ENCODE measurements at places on chromosomes 3 and 15.
A peak's percentile ranks its signal among the peaks of the same experiment; 100 is the strongest.

GRCh38 chr15:75738014-75738646 lies 25.5 kb upstream of the CSPG4 start:
- no peak for DNase-seq

DNA sequence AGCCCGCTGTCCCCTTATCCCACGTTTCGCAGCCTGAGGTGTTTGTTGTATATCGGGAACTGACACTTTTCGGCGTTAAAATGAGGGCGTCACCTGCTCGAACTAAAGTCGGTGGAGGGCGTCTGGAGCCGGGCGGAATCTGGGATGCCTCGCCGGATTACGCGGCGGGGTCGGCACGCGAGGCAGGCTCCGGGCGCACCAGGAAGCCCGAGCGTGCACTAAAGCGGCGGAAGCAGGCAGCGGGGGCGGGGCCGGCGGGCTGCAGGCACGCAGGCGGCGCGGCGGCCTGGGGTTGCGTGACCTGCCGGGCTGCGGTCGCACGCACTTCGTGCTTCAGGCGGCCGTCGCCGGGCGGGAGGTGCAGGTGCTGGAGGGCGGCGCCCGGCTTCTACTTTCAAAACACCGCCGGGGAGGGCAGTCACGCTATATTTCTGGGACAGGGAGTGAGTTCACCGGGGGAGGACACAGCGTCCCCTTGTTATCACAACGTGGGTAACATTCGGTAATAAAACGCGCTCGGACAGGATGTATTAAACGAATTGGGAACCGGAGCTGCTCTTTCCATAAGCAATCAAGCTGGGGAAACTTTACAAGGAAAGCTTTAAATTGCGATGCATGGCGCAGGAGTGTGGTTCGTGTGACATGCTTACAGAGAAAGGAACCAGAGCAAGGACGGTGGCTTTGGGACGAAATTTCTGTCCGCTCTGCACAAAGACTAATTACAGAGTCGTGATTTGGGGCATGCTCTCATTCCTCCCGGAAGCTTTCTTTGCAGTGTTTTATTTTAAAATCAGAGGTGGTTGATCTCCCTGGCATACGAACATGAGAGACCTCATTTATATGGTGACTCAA lies 9.1 kb upstream of the LEKR1 start:
- peak; percentile 72 for DNase-seq

DNA sequence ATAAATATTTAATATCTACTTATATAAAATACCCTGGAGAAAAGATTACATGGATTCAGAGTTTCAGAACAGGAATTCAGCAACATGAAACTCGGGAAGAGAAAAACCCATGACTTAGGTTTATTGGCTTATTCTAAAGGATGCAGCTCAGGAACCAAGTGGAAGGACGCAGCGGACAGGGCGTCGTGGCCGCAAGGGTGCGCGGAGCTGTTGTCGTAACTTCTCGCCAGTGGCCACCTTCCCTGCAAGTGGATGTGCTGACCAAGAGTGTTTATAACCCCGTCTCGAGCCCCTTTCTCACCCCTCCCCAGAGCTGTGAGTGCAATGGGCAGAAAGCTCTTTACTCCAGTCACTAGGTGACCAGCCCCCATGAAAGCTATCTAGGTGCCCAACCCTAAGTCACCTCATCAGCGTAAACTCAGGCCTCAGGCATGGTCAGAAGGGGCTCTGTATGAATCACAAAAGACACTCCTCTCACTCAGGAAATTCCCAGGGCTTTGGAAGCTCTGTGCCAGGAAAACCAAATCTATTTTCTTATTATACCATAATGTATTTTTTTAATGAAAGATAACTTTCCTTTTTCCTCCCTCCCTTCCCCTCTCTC lies 77.3 kb downstream of the CHRNA7 start:
- no peak for DNase-seq

DNA sequence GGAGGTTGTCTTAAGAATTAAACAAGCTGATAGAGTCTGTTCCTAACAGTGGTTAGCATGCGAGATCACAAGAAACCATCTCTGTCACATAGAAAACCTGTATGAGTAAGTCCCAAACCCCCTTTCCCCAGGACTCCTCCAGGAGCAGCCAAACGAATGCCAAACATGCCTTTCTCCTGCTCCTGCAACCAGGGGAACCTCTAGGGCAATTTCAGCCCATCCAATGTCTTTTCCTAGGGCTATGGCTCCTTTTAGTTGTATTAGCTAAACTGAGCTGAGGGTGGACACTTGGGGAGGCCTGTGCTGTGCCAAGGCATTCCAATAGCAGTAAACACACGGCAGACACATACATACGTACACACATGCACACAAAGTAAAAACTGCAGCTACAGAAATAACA lies 36.5 kb upstream of the TIMP4 start:
- no peak for DNase-seq

- no peak for DNase-seq
These were observed 23.8 kb downstream of the RLBP1 start for GRCh38 chr15:89197503-89197971.

DNA sequence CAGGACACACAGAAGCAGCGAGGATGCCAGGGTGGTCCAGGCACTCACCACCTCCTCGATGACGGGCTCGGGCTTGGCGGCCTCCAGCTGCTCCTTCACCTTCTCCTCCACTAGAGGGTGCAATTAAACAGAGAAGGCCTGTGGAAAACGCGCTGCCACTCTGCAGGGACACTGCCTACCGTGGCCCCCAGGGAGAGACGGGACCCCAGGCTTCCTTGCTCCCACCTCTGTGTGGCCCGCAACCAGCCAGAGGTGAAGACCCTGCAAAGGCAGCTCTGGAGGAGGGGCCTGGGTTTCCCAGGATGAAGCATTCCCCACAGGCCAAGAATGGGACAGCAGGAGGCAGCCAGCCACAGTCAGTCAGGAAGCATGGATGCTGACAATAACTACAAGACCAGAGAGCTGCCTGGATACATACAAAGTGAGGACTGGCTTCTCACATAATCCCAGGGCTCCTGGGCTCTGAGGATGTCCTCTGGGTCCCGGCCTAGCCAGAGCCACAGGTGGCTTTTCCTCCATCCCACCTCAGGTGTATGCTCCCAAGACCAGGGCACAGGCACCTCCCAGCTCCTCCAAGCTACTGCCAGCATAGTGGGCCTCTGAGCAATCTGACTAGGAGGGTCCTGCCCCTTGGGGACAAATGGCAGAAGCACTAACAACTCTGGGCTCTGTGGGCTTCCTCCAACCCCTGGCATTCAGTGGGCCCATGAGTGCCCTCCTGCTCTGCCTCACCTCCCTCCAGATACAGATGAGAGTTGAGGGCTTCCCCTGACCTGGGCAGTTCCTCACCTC lies 46.2 kb downstream of the PTH1R start:
- peak; percentile 79 for DNase-seq

- DNase-seq, result no peak
These were observed 83.9 kb upstream of the CDV3 start for GRCh38 chr3:133489466-133490085.

DNA sequence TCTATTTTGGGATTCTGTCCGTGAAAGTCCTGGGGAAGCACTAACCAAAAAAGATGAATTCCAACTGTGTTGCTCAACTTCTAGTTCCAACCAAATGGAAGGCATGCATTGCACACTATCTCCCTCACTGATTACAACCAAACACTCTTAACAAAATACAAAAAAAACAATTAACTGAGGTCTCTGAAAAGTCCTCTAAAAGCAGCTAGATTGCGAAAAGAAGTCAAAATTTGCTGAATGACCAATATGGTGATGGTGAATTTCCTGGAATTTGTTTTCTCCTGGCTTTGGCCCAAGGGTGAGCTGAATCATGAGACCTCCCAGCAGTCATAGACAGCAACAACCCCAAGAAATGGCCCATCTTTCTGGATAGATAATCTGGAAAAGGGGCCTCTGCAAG lies 28.3 kb downstream of the CYP19A1 start:
- no peak for DNase-seq

DNA sequence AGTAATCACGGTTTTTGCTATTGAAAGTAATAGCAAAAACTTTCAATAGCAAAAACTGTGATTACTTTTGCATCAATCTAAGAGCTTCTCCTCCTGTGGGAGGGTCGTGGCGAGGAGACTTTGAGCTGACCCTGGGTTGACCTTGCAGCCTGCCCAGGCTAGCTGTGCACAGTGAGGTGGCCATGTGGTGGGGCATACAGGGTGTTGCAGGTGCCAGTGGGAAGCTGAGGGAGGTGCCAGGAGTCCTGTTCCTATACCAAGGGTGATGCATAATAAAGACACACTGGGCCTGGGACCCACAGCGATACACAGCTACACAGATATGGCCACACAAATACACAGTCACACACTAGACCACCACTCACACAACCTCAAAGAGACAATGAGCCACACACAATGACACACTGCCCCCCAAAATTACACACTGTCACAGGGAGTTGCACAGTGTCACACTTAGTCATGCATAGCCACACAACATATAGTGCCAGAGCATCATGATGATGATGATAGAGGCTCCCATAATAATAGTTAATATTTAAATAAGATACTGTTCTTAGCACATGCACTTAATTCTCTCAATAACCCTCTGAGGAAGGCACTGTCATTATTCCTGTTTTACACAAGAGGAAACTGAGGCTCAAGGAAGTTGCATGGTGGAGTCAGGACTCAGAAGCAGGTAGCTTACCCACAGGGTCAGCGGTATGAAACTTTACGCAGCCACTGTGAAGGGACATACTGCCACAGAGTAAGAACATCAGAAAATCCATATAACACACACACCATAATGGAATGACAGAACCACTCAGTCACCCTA lies 6.3 kb downstream of the PLCD1 start:
- no peak for DNase-seq

- DNase-seq, result peak; percentile 8
These were observed 76.0 kb downstream of the TAMM41 start for GRCh38 chr3:11770477-11771391.

GRCh38 chr15:25241241-25241801 lies 197.5 kb downstream of the UBE3A start:
- no peak for DNase-seq

- DNase-seq, result no peak
These were observed 130.9 kb downstream of the IL1RAP start for GRCh38 chr3:190644766-190645165.

DNA sequence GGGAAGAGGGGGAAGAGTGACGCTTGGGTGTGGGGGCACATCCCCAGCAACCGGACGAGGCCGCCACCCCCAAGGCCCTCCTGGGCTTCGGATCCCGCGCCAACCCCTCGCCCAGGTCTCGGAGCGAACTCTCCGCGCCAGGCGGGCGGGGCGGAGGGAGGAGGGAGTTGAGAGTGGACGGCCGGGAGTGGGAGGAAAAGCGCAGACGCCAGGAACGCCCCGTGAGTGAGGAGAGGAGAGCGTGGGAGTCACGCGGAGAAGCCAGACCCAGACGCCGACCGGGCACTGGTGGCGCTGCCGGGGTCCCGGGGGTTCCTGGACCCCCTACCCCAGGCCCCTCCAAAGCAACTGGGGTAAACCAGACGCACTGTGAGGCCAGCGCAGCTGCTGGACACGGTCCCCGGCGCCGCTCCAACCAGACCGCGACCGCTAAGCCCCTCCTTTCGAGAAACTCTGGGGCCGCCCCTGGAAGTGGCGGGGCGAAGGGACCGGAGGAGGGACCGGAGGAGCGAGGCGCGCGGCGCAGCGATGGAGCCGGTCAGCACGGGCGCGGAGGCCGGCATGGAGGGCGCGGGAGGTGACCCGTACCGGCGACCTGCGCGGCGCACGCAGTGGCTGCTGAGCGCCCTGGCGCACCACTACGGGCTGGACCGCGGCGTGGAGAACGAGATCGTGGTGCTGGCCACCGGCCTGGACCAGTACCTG lies at the start of gene EFCC1:
Gene EFCC1 (plus strand): TSS at position 204 of the 705 bp plus-strand sequence. CDS start 325 bp downstream, at position 529.
- DNase-seq, result no peak

DNA sequence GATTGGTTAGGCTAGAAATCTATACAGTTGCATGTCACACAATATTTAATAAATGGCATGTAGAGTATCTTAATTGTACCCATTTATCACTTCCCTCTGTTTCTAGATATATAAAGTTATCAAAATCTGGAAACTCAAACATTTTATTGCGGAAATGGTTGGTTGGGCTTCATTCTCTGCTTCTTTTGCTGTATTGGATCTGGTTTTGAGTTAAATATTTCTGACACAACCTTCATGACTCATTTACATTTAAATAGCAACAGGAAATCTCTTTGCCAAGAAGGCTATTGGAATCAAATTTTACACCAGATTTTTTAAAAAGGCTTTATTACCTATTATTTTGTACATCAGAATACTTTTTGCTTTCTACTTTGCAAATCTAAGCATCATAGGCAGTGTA lies 153.8 kb downstream of the EBLN2 start:
- no peak for DNase-seq

DNA sequence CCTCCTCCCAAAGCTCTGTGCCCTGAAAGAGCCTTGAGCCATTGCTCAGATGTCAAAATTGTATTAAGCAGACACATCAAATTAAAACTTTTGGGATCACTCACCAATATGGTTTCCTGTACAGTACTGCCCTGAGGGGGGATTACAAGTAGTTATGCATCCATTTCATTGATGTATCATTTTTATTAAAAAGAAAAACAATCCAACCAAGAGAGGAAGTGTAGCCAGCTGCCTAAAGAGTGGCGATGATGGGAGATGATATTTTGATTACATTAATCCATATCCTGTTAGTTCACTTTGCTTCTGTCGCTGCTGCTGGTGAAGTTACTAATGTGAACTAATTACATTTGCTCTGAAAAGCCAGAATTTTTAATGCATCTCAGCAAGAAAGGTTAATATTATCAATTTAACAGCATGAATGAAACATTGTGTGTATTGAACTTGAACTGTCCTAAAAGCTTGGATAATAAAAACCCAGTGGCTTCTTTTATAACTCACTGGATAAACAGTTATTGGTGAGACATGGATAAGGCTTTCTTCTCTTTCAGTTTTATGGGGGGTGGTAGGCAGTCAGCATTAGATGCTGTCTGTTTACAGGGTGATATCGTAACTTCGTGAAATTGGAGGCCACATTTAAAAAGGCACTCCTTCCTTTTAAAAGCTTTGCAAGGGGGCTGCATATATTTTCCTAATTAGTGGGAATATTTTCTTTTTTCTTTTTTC lies 87.7 kb downstream of the IGF1R start:
- no peak for DNase-seq

DNA sequence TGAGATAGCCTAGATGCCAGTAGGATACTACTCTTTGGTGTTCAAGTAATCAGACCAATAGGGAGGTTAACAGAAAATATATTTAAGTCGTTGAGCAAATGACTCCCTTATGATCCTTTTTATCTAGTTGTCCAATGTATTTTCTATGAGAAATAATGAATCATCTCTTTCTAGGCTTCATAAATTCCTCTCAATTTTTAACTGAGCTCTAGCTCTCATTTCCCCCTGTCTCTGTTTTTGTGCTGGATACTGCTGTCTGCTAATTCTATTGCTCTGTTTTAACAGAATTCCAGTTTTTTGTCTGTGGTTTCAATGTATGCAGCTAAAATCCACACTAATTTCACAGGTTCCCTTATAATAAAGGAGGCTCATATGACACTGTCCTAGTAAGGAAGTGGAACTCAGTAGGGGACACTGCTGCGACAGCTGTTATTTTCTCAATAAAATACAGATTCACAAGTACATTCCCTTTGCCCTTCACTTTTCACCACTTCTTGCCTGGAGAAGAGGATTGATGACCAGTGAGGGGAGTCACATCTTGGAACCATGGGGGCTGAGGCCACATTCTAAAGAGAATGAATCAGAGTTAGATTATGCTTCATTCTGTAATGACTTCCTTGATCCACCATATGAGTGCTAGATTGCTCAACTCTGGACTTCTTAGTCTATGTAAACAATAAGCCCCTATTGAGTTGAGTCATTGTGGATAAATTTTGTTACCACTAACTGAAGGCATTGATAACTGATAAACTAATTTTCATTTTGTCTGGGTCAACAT lies 558.7 kb upstream of the KCNMB2 start:
- DNase-seq, result no peak

All from OCI-LY7 (cell line).